Calu3 (cell line): ENCODE measurements at places on chromosomes 3 and 15.

DNA sequence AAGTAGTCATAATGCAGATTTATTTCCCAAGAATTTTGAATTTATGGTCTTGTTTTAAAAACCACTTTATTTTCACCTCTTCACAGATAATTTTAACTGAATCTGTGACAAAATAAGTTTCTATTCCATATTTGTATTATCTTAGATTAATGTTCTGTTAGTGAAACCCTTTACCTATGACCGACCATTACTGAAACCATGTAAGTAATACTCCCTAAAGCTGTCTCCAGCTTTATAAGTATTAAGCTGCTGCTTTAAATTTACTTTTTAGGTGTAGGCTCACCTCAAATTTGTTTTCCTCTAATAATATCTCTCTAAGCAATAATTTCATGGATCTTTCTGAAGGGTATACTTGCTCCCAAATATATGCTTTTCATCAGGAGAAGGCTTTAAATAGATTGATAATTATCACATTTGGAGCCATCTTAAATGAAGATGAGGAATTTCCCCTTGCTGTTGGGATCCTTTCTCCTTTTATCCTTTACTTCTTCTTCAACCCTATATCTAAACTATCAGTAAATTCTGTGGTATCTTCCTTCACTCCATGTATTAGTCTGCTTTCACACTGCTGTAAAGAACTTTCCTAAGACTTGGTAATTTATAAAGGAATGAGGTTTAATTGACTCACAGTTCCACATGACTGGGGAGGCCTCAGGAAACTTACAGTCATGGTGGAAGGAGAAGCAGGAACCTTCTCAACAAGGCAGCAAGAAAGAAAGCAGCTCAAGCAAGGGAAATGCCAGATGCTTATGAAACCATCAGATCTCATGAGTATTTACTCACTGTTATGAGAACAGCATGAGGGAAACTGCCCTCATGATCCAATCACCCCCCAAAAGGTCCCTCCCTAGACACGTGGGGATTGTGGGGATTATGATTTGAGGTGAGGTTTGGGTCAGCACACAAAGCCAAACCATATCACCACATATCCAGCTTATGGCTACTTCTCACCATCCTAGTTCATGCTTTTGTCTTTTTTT, 92.3 kb upstream of the P2RY1 start:
- no peak for DNase-seq

DNA sequence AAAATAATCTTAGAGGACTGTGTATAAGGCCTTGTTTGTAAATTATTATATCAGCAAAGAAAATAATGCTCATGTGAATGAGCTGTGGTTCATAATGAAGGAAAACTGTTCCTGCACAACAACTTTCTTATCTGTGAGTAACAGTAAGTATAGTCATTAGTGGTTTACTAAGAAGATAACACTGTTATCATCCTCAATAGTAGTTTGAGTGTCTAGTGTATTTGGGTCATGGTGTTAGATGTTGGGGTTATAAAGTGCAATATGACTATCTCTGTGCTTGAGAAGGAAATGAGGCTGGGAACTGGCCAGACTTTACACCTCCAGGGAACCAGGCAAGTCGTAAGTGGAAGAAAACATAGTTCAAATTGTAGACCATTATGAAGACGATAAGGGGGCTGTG, 15.6 kb downstream of the VPS8 start:
- DNase-seq: no peak

- no peak for DNase-seq
Measured at GRCh38 chr3:86984271-86984670, 6.7 kb downstream of the VGLL3 start.

- DNase-seq: no peak
Measured at GRCh38 chr15:61237400-61237799, 8.3 kb upstream of the RORA start.

DNA sequence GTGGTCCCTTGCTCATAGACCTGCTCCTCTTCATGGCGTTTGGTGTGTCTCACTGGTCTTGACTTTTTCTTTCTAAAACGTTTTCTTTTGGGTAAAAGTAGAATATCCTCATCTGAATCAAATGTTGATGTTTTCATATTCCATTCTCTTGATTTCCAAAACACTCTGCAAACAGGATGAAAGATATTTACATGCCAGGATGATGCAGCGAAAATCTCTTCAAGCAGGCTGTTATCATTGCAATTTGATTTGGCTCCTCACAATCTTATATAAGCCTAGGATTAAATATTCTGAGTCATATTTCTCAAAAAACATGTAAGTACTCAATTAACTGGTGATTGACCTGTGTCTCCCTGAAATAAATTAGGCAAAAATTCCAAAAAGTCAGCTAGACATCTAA, 10.1 kb downstream of the PP2D1 start:
- no peak for DNase-seq

GRCh38 chr3:139096670-139097069, 52.0 kb upstream of the PRR23C start:
- no peak for DNase-seq

- DNase-seq: no peak
Measured at GRCh38 chr3:188747489-188747888, 424.3 kb upstream of the TPRG1 start.

GRCh38 chr3:10835406-10835805, 19.4 kb downstream of the SLC6A11 start:
- DNase-seq: no peak

GRCh38 chr3:16510620-16511319, 2.7 kb downstream of the RFTN1 start:
- no peak for DNase-seq

- DNase-seq: no peak
Measured at GRCh38 chr3:63295806-63296205, 17.7 kb downstream of the SYNPR start.

DNA sequence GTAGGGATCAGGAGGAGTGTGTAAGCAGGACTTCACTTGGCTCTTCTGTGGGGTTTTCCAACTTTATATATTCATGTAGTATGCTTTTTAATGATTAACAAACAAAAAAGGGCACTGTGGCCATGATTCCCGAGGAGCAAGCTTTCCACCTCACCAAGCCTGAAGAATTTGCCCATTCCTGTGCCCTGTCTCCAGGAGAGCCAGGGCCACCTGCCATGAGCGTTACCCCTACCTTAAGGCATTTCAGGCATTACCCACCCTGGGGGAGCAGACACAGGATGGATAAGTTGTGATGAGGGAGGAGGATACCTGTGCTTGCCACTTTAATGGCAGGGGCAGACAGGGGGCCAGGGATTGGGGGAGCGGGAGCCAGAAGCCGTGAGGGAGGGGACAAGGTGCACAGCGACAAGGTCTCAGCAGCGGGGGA, 3.0 kb downstream of the TRPM1 start:
- no peak for DNase-seq

GRCh38 chr3:117047951-117048705, 338.5 kb downstream of the TUSC7 start:
- no peak for DNase-seq

- peak; percentile 94 for DNase-seq
Measured at GRCh38 chr3:101069901-101070798, 76.9 kb upstream of the ABI3BP start.

DNA sequence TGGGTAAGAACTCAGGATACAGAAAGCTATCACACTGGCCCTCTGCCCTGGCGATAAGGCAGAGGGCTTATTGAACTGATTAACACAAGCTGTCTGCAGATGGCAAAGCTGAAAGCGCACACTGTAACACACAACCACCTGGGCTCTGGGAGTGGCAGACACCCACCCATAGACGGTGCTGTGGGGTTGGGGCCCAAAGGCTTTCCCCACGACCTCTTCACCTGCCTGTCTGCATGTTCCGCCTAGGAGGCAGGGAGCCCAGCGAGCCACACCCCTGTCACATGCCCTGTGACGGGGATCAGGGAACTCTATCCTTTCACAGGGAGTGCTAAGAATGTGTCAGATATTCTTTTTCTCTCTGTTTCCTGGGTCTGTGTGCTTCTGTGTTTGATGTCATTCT, 12.1 kb upstream of the TFG start:
- peak; percentile 67 for DNase-seq
